ENCODE measurements at places on chromosomes 2 and 18.

DNA sequence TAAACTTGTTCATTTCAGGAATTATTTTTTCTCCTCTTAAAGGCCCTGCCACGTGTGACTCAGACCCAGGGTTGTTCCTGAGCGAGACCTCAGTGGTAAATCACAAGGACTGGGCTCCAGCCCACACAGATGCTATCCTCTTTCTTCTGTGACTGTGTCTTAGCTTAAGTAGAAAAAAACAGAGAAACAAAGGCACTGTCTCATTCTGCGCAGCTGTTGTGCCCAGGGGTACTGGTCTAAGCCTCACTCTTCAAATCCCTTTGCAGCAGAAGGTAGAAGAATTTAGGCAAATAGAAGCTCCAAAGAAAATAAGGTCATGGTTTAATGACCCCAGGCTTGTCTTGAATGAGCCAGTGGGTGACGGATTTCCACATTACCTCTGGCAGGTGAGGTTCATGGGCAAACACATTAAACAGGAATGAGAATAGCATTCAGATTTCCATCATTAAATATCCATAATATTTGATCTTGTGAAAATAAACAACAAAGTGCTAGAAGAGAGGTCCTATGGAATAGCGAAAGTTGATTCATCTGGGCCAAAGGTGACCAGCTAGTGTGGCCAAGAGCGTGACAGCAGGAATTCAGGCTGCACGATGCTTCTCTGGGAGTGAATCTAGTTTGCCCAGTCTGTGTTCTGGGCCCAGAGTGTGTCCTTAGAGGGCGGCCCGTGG is 63.3 kb downstream of the LIPG start:
- DNase-seq, result no peak

DNA sequence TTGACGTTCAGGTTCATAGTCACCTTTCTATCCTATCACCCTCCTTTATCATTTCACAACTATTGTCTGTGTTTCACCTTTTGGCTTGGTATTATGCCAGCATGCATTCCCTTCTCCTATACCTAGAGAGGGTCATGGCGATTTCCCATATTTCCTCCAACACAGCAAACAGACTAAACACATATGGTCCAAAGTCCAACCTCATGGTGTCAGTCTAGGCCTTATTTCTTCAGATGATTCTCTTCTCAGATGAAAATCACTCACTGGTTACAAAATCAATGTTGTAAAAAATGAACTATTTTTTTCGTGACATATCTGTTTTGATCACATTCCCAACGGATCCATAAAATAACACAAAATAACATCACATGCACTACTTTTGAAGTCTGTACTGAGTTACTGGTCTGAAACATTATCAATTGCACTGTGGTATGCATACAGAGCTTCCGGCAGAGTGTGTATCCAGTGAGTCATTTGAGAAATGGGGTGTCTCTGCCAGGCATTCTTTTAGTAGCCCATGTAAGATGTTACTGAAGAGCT is 204.8 kb upstream of the GALNT5 start:
- no peak for DNase-seq

DNA sequence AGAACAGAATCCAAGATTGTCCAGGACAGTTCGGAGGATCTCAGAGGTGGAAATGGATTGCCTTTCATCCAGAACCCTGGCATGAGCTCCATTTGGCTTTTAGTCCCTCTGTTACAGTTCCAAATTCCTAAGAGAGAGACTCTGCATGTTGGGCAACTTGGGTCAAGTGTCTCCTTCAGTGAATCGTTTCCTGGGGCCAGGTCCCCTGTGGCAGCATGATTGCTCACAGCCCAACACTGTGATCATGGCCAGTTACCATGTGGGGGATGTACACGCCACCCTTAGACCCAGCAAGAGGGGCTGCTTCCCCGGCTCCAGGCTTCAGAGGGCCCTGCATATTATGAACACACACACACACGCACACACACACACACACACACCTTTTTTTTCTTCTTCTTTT is 118.6 kb upstream of the GLI2 start:
- DNase-seq, result no peak

DNA sequence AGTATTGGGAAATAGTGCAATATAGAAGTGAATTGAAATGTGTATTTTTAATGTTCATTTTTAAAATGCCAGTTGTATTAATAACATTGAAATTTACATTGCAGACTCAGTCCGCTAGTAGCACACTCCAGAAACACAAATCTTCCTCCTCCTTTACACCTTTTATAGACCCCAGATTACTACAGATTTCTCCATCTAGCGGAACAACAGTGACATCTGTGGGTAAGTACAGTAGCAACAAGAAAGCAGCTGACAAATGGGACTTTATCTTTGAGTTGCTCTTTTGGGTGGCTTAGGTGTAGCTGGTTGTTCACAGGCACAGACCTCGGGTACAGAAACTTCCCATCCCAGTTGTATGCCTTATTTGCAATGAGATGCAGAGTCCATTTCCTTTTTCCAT is 118.2 kb upstream of the IL1R2 start:
- peak; percentile 6 for DNase-seq

GRCh38 chr18:11304928-11305327 is 155.6 kb upstream of the PIEZO2 start:
- no peak for DNase-seq

DNA sequence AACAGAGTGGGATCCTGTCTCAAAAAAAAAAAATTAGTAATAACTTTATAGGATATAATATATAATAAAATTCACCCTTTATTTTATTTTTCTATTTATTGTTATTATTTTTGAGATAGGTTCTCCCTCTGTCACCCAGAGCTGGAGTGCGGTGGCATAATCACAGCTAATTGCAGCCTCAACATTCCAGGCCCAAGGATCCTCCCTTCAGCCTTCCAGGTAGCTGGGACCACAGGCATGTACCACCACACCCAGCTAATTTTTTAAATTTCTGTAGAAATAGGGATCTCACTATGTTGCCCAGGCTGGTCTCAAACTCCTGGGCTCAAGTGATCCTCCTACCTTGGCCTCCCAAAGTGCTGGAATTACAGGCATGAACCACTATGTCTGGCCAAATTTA is 958 bp downstream of the C2orf92 start:
- no peak for DNase-seq

DNA sequence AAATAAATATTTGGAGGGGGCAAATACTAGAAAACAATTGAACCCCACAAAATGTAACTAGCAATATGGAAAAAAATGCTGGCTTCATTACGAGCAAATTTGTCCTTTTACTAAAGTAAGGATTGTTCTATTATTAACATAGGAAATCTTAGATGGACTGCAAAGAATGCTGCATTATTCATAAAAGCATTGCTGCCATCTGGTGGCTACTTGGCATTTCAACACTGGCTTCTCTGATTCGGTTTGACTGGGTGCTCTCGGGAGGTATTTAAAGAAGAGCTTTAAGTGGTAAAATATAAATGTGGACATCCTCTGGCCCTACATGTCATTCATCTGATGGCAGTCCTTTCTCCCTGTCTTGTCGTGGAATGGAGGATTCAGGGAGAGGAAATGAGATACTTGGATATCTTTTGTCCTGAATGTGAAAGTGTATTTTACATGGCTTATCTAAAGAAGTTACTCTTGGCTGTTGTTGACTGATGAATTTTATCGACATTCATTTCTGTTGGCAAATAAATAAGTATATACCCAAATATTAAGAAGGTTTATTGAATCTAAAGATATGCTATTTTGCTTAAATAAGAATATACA is 130.2 kb downstream of the ARHGAP15 start:
- DNase-seq, result peak; percentile 74

GRCh38 chr18:58896734-58897508 is 32.2 kb downstream of the ZNF532 start:
- DNase-seq, result no peak

DNA sequence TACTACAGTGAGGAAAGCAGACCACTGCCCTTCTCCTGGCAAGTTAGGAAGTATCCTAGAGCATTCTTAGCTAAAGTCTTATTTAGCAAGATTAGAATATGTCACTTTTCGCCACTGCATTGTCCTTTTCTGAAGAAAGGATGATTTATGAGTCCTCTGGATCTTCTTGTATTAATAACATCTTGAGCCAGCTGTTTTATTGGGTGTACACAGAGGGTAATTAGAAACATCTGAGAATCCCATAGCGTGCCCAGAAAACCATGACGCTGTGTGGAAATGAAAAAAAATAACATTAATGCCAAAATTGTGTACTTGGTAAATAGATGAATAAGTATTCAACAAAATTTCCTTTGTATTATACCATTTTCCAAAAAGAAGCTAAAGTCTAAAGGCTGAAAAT is 198.7 kb downstream of the LTBP1 start:
- no peak for DNase-seq

DNA sequence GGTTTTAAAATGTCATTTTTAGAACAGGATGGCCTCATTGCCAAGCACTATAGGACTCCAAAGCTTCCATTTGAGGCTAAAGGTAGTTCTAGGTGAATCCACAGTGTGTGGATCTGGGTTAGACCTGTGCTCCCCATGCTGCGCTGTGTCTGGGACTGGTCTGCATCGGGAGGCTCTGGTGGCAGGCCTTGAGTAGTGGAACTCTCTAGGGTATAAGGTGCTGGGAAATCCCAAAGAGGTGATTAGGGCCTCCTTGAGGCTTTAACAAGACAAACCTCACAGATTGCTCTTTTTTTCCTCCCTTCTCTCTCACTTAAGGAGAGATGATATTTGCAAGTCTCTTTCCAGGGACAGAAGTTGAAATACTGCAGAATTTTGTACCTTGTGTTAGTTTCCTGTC is 9.3 kb downstream of the SEC11C start:
- DNase-seq, result no peak

- no peak for DNase-seq
Observed at GRCh38 chr2:36492216-36492945, 105.6 kb downstream of the FEZ2 start.

- DNase-seq, result no peak
Observed at GRCh38 chr2:8382485-8382884, 299.4 kb upstream of the ID2 start.

- DNase-seq, result no peak
Observed at GRCh38 chr2:139457873-139458272, 677.7 kb upstream of the NXPH2 start.

DNA sequence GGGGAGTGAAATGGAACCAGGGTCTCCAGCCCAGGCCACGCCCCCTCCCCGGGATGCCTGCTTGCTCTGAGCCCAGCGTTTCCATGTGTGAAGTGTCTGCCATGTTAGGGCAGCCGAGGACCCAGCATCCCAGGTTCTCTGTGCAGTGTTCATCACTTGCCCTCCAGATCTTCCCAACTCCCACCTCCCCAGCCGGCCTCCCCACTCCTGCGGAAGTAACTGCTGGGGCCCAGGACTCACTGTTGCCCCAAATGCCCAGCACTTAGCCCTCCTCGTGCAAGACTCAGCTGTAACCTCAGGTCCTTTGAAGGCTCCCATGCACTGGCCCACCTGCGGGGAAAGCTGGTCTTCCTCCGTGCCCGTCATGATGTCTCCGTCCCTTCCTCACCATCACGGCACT is 9.7 kb upstream of the PXDN start:
- DNase-seq, result no peak

- DNase-seq, result no peak
Observed at GRCh38 chr18:51437280-51438271, 240.1 kb upstream of the MEX3C start.

DNA sequence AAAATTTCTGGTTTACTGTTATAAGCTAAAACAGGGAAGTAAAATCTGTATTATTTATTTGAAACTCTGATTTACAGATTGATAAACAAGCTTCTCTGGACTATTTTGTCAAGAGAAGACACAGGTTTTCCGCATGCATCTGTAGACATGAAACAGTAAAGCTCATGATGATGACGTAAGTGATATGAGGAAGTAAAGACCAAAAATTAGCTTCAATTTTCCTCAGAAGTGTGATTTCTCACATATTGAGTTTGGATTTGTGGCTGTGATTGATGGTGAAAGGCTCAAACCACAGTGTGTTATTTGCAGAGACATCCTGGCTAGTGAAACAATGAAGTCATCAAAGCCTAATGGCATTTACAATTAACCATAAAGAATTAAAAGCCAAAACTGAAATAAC is 12.6 kb upstream of the LONRF2 start:
- DNase-seq, result no peak

- no peak for DNase-seq
Observed at GRCh38 chr2:163617517-163617916, 118.3 kb downstream of the FIGN start.

- DNase-seq, result no peak
Observed at GRCh38 chr18:61883547-61883946, 9.3 kb downstream of the RNF152 start.

GRCh38 chr2:19855542-19856431 is 46.0 kb downstream of the TTC32 start:
- DNase-seq, result no peak

- DNase-seq, result no peak
Observed at GRCh38 chr18:55768255-55768654, 180.3 kb upstream of the TCF4 start.

DNA sequence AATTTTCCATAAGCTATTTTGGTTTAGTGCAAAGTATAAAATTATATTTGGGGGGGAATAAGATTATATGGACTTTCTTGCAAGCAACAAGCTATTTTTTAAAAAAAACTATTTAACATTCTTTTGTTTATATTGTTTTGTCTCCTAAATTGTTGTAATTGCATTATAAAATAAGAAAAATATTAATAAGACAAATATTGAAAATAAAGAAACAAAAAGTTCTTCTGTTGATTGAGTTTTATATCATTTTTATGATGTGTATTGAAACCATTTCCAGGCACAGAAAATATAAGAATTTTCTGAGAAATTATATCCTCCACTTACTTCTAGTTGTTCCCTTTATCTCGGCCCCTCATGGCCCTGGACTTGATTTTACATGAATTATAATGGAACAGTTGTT is 3.7 kb downstream of the CCL20 start:
- DNase-seq, result no peak

GRCh38 chr18:6543330-6543908 is 128.7 kb upstream of the L3MBTL4 start:
- peak; percentile 46 for DNase-seq

DNA sequence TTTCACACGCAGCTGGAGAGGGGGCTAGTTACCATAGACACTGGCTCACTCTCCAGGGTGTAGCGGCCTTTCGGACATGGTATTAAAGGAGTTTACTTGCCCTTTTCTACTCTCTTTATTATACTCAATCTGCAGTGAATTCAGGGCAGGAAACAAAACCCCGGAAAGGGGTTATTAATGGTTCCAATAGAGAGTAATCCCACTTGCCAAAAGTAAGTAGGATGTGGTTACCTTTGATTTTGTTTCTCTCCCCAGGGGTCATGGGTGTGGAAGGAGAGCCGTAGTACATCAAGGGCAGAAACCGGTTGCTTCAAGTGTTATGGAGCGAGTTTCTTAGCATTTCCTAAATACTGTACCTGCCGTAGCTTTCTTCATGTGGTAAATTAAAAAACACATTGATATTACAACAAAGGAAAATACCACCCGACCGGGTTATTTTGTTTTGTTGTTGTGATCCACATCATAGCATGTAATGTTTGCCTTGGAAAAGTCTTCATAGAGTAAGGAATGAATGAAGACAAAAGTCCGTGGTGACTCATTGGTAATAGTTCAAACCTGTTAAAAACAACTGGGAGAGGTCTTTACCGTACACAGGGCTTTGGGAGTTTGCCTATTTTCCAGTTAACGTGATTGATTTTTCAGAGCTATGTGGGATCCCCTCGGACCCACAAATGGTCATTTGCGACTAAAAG is 71.5 kb downstream of the SLC4A3 start:
- no peak for DNase-seq

Data from left kidney (tissue), 8 donors.